Suppressor macrophage (primary cell): ENCODE measurements at places on chromosomes 4 and X.

DNA sequence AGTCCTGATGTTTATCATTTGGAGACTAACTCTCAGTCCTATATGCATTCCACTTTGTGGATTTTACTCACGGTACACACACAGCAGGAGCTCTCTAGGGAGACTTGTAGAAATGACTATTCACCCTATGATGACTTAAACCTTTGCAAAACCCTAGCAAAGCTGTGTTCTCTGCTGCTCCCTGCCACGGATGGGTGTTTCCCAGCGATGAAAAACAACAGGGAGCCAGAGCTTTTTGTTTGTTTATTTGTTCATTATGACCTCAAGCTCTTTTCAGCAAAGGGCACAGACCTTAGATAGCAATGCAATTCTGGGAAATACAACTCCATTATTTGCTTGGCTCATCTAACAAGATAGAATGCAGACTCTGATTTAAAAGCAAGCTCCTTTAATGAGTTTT, 156.6 kb downstream of the GRIA3 start:
- no peak for DNase-seq

- no peak for DNase-seq
These were observed 74.0 kb upstream of the TBL1X start for GRCh38 chrX:9390693-9391368.

DNA sequence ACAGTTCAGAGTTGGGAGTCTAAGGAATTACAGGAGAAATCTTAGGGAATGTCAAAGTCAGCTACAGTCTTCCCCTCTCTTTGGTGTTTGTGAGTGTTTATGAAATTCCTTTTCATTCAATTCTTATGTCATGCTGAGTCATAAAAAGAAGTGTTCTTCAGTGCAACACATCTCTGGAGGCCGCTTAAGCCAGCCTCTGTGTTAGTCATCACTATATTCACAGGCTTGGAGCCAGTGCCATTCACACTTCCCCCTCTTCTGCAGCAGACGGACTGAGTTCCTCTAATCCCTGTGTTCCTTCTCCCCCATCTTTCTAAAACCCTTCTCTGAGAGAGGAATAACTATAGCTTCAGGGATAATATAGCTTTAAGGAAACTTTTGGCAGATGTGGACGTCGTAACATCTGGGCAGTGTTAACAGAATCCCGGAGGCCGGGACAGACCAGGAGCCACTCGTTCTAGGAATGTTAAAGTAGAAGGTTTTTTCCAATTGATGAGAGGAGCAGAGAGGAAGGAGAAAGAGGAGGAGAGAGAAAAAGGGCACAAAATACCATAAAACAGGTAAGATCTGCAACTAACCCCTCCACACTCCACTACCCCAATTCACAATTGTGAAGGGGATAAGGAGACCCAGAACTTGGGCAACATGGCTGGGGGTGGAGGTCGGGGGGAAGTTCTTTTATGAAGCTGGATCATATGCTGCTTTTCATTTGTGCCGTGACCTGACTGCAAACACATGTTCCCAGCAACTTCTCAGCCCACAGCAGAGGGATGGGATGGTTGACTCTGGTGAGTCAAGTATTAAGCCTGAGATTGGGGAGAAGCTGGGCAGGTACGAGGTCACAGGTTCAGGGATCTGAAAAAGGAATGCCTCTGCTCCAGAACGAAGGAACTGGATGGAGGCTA, at the start of gene SRPX2:
TSS of gene SRPX2 (plus strand) at position 244 of the 905 bp plus-strand sequence. CDS start 2,124 bp downstream, outside the sequence.
- DNase-seq: peak; percentile 82

DNA sequence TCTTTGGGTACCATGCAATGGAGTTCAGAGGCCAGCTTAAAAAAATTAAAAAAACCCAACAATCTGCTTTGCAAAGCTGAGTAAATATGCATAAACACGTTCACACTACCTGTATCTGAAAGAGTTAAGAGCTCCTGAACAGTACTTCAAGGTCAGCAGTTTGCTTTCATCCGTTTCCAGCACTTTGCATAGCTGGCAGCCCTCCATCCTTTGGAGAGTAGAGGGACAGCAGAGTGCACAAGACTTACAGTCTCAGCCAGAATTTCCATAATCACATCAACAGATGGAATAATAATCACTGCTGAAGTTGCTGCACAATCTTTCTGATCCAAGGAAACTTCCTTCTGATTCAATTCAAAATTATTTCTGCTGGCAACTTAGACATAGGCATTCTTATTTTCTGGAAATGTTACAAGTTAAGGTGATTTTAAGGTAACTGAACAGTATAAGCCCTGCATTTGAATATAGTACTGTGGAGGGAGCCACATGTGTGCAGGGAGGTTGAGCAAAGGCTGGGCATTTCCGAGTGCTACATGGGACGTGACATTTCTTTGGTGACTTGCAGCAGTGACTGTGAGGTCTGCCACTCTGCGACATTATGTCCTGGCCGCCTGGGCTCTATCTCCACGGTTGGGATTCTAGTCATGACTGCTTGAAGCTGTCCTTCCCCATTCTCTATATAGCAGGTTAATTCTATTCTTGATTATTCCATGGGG, 73.5 kb upstream of the EMCN start:
- DNase-seq: no peak

DNA sequence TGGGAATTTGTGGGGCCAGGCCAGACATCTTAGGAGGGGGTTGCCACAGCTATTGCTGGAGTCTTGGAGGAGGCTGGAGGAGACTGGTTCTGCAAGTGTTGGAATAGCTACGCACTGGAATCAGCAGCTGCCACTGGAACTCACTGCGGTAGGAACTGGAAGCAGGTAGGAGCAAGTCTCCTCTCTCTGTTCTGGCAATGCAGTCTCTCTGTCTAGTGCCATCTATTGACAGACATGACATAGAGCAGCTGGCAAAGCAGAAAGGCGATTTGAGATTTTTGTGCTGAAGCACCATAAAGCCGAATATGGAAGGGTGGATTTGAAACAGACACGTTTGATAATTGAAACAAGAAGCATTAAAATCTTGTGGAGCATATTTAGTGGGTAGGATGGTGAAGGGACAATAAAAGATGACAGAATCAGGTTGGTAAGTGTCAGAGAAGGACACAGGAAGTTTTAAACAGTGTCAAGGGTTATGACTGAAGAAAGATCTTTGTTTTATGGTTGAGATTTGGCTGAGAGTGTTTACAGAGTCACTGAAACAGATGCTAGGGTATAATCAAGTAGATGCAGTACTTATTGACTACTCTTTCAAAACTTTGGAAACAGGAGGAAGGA, 23.5 kb upstream of the SYNPO2 start:
- DNase-seq: peak; percentile 44

DNA sequence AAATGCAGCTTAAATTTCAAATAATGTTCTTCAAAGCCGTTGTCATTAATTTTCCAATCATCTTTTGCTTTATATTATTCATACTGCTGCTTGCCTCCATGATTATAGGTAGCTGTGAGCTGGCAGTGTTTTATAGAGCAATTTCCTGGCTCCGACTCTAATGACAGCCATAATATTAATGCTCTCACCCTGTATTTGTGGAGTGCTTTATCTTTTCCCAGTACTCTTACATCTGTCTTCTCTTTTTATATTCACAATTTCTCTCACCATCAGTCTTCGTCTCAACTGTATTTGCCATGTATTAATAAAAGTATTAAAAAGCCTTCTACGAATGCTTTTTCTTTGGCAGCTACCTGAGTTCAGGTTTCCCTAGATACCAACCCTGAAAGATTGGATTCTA, 21.0 kb downstream of the ATXN3L start:
- no peak for DNase-seq

GRCh38 chrX:53261355-53261972, 19.9 kb downstream of the IQSEC2 start:
- DNase-seq: no peak

DNA sequence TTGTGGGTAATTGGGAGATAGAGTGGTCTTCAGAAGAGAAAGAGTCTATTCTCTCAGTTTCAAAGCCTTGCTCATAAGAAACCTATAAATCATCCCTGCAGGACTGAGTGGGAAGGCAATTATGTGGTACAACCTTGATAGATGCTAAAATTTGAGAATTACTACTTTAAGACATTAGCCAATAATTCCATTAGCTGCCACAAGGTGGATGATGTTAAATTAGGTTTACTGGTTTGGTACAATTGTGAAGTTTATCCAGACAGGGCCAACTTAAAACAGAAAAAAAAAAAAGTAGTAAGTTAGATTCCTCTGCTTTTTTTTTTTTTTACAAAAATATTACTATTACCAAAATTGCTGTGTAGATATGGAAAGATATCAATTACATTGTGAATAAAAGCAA, 73.2 kb upstream of the AMOT start:
- DNase-seq: no peak

DNA sequence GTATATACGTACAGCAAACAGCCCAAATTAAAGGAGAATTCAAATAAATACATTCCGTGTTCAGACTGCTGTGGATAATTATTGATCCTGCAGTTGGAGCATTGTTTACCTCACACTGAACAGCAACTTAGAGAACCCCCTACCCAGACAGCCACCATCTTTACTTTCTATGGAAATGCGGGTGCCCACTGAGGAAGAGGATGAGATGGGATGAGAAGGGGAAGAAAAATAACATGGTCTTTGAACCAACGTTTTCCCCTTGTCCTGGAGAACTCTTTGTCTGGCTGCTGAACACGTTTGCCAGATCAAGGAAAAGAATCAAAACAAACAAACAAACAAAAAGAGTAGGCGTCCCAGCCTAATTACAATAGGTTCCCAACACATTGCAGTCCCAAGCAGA, 1.5 kb downstream of the TSPAN5 start:
- no peak for DNase-seq

GRCh38 chrX:49178537-49178936, 6.8 kb downstream of the PLP2 start:
- DNase-seq: no peak

- DNase-seq: no peak
These were observed 1489.8 kb downstream of the STIM2 start for GRCh38 chr4:28350485-28350884.

DNA sequence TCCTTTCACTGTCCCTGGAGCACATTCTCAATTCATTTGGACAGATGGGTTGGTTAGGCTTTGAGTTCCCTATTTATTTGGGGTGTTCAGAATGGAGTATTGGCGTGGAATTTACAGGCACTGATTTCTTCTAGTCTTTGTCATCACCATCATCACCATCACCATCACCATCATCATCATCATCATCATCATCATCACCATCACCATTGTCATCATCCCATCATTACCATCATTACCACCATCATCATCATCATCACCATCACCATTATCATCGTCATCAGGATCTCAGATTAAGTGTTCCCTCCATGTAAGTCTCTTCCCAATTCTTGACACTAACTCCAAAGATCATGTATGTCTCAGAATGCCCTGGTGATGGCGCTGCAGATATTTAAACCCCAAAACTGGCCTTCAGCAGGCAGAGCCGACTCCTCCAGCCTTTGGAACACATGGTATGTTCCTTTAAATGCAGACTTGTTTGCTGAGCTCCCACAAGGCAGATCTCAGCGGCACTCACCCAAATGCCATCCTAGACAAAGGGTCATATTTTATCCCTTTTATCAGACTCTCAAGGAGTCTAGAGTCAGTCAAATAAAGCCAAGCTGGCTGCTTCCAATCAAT, 19.8 kb upstream of the FAM9A start:
- peak; percentile 0 for DNase-seq

DNA sequence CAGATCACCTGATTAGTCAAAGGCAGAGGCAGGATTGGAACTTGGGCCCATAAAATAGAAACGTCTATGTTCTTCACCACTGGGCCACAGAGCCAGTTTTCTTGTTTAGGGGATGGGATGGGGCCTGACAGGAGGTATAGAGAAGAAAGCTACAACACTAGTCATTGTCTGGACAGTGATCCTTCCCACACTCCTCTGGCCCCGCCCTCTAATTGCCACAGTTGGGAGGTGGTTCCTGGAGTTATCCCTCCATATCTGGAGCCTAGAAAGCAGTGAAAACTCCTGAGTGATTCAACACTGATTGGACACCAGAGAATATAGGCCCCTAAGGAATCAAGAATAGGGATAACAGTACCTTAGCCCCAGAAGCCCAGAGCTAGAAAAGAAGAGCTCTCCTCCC, 22.9 kb downstream of the RASL11B start:
- DNase-seq: no peak

GRCh38 chr4:4861390-4862018, 2.0 kb downstream of the MSX1 start:
- DNase-seq: no peak

DNA sequence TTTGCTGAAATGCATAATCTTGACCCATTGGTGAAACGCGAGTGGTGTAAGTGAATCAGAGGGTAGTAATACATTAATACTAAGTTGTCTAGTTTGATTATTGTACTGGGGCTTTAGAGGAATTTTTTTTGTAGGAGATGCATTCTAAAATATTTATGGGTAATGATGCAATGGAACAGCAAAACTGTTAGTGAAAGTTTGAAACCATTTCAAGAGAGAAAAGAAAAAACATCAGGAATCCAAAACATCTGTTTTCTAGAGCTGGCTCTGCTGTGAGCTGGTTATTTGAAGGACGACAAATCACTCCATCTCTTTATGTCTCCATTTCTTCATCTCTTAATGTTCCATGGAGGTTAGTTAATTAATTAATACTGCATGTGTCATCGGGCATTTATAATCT, 351.9 kb upstream of the FAT1 start:
- DNase-seq: no peak

DNA sequence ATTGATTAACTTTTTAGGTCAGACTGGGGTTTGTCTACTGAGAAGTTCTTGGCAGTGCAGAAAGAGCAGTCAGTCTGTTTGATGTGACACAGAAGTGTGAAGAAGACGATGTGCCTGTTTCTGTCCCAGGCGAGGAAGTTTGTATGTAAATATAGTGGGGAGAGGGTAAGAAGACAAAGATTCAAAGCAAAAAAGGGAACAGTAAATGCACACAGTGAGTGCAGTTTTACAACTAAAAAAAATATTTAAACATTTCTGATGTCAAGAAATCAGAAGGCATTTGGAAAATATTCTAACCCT, 264.9 kb downstream of the RAPGEF2 start:
- DNase-seq: no peak
